ENCODE measurements at places on chromosomes 7 and 10.
A peak's percentile ranks its signal among the peaks of the same experiment; 100 is the strongest.

- no peak for DNase-seq
Measured at GRCh38 chr7:100575206-100575631, 1.5 kb upstream of the SAP25 start.

- DNase-seq = peak; percentile 25
Measured at GRCh38 chr10:93815304-93816096, 57.8 kb downstream of the LGI1 start.

- DNase-seq = peak; percentile 38
Measured at GRCh38 chr7:95549818-95550529, 46.3 kb downstream of the PDK4 start.

DNA sequence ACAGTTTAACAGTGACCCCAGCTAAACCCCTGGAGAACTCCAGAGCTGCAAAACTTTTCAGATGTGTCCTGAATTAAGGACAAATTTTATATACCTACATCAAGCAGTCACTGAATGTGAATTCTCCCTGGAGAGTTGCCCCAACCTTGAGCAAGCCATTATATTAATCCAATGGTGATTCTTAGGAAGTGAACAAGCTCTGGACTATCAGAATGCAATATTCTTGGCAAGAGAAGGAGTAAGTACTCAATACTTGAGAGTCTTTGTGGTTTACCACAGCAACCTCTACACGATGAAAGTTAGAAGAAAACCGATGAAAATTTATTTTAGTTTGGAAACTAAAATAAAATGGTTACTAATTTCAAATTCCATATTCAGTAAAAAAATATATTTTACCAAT, 19.3 kb upstream of the ZNF365 start:
- no peak for DNase-seq

- DNase-seq = no peak
Measured at GRCh38 chr10:68543004-68543918, 15.9 kb upstream of the SLC25A16 start.

- DNase-seq = no peak
Measured at GRCh38 chr7:52233248-52233647, 802.2 kb upstream of the POM121L12 start.

DNA sequence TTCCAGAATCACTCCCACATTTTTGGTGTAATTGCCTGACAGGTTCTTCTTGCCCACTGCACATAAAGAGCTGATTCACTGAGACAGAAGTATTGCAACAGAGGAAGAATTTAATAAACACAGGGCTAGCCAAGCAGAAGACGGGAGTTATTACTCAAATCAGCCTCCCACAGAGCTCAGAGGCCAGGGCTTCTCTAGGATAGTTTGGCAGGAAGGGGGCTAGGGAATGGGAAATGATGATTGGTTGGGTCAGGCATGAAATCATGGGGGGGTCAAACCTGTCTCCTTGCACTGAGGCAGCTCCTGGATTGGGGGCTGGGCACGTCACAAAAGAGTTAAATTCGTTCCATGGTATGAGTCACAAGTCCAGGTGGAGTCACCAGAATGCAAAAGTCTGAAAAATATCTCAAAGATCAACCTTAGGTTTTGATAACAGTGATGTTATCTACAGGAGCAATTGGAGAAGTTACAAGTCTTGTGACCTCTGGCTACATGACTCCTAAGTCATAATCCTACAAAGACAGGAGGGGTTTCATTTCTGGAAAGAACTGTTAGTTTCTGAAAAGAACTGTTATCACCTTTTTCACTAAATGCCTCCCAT, 30.2 kb upstream of the ERCC6 start:
- no peak for DNase-seq

DNA sequence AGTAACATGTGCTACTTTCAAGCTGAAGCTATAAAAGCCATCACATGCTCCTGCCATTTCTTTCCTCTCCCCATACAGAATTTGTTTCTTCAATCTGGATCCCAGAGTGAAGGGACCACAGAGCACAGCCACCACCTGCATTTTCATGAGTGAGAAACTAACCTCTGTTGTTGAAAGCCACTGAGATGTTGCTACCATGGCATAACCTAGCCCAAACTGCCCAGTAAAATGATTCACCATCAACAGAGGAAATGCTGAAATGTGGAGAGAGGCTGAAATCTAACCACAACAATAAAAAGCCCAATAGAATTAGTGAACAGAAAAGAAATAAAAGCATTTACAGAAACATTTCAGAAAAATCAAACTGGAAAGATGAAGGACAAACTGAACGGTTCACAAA, 125.2 kb downstream of the AMPH start:
- DNase-seq = no peak

DNA sequence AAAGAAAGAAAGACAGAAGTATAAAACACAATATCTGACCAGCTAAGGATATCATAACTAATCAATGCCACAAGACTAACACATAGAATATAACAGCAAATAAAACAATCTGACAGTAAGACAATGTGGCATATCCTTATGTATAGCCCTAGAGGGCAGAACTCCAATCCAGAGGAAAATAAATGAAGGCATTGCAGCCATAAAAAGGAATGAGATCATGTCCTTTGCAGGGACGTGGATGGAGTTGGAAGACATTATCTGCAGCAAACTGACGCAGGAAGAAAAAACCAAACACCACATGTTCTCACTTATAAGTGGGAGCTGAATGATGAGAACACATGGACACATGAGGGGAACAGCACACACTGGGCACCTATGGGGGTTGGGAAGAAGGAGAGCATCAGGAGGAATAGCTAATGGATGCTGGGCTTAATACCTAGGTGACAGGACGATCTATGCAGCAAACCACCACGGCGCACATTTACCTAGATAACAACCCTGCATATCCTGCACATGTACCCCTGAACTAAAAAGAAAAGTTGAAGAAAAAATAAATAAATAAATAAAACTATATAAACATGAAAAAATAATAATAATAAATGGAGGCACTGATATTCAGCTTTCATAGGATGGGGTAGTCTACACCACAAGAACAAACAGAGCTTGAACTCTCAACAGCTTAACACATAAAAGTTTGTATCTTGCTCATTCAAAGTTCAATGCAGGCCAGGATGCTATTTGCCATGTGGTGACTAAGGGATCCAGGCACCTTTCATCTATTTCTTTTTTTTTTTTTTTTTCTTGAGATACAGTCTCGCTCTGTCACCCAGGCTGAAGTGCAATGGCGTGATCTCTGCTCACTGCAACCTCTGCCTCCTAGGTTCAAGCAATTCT, 66.1 kb upstream of the KAT6B start:
- no peak for DNase-seq

DNA sequence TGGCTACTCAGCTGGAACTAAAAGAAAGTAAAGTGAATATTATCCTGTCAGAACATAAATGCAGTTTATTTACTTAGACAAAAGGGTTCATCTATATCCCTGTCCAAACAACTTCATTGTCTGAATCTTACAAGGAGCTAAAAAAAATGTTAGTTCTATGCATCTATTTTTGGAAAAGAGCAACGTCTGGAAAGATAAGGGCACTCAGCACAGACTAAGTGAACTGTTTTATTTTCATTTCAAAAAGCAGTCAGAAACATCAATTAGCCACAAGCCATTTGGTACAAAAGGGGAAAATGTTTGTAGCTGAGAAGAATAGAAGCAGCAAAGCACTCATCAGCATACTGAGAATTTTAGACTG, 245.5 kb downstream of the FOXP2 start:
- no peak for DNase-seq

DNA sequence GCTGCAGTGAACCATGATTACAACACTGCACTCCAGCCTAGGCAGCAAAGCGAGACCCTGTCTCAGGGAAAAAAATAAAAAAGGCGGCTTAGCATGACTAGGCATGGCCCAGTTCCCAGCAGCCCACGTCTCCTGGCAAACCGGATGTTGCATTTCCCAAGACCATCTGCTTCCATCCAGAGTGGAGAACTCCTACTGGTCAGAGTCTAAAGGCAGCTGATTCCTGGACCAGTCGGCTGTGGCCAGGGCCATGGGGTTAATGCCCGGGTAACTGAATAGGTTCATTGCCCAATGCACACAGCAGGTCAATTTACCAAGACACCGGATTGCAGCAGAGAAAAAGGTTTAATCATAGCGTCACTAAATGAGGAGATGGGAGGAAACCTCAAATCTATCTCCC, 133.1 kb downstream of the MYL10 start:
- no peak for DNase-seq

- DNase-seq = no peak
Measured at GRCh38 chr10:85492684-85493083, 873.9 kb downstream of the GRID1 start.

- no peak for DNase-seq
Measured at GRCh38 chr10:16386855-16387254, 50.0 kb upstream of the PTER start.

DNA sequence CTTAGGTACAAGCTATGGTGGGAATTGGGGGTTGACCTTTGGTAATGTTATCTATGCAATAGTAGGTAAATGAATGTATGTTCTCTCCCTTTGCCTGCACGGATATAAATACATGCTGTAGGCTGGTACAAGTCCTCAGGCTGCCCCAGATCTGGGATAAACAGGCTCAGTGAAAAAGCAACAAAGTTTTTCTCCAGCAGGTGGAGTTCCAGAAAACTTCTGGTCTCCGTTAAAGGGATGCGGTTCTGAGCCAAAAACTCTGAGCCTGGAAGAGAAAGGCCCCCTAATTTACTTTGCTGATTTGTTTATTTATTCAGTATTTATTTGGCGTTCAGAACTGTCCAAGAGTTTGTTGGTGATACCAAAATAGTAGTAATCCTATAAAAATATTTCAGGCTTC, 204.7 kb downstream of the ADRA2A start:
- DNase-seq = no peak

- DNase-seq = no peak
Measured at GRCh38 chr7:102991540-102992214, 78.9 kb downstream of the LRRC17 start.

GRCh38 chr7:167976-168791, 24.2 kb upstream of the FAM20C start:
- no peak for DNase-seq

Data from NCI-H524 (cell line).